ENCODE measurements at places on chromosomes 4 and X.

DNA sequence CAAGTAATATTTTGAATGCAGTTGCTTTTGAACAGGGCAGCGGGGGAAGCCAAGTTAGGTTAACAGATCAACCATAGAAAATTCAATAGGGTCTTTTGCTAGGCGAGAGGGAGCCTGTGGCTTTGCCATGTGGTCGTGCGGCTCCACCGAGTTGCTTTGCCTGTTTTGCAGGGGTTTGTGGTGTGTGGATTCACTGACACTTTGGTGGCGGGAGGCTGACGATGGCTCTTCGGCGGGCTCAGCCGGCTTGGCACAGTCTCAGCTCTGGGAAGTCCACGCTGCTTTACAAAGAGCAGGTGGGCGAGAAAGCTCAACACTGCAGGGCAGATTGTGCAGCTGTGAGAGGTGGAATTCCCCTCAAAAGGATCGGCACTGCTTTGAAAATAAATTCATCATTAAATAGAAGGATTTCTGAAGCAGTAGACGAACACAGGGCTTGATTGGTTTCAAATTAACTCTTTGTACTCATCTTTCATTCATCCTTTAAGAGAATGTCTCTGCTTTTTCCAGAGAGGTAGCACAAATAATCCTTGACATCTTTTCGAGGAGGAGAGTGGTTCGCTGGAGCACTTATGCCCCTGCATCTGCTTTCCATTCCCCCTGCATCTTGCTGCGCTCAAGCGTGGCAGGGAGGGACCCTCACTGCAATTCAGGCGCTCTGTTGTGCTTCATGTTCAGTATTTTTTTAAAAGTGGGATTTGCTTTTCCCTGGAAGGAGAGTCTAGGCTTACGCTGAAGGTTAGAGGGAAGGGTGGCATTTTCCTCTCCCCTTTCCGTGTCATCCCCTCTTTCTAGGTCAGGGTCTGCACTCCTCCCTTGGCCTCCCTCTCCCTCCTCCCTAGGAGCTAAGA lies 201.8 kb upstream of the LEF1 start:
- DNase-seq, result no peak

DNA sequence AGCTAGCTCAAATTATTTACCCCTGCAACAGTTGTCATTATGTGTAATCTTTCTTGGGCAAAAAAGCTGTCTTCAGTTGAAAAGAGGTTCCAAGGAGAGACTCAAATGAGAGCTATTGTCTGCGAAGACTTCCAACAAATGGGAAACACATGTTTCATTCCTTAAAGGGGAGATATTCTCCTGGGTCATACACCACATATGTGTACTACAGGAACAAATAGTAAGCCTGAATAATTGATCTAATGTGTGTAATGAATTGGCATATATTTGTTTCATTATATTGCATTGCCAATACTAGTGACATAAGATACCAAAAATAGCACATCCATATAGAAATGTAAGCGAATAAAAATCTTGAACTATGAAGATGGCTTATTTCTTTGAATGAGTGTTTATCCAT lies 950.9 kb upstream of the NDST4 start:
- DNase-seq, result no peak

DNA sequence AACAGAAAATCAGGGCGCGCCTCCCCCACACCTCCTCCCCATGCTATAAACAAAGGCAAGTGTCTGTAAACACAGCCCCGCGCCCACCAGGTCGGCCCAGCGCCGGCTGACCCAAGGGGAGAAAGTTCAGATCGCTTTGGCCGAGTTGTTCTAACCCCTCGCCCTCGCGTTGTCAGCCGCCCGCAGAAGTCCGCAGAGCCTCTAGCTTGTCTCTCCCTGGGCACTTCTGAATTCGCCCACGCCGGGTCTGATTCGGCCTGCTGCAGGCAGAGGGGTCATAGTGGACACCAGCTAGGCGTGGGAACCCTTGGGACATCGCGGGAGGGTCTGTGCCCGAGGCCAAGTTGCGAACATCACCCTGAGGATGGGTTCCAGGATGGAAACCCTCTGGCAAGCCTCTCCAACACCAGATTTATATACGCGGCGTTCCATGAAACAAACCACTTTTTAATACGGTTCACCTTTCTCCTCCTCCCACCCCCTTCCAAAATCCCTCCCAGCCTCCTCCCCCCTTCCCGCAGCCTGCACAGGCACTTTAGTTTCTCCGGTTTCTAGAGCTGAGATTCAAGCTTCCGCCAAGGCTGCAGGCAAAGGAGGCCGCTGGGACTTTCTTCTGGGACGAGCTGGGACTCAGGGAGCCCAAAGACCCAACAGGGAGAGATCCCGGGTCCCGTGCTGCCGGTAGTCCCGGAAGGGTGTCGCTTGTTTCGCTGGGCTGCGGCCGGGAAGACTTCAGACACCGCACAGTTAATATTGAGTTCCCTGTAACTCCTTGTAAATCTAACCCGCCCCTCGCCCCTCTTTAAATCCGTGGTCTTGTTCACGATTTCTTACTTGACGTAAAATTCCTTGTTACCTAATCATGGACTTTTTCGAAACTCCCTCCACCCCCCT lies 4.7 kb downstream of the HAND2 start:
- no peak for DNase-seq

GRCh38 chr4:48753159-48753558 lies 26.9 kb downstream of the FRYL start:
- DNase-seq, result no peak

DNA sequence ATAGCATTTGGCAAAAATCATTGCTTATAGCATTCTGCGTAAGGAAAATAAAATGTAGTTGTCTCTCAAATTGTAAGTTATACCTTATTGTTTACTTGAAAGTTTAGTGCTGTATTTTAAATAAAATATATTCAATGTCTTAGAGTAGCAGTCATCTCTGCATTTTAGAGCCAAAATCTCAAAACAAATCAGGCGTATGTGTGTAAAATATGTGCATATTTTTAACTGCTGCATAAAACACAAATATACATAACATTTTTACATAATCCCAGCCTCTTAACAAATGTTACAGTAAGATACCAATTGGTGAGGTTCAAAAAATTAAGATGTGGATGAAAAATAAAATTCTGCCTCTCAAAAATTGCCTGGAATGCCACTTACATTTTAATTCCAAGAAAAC lies 145.8 kb upstream of the AGA start:
- no peak for DNase-seq

DNA sequence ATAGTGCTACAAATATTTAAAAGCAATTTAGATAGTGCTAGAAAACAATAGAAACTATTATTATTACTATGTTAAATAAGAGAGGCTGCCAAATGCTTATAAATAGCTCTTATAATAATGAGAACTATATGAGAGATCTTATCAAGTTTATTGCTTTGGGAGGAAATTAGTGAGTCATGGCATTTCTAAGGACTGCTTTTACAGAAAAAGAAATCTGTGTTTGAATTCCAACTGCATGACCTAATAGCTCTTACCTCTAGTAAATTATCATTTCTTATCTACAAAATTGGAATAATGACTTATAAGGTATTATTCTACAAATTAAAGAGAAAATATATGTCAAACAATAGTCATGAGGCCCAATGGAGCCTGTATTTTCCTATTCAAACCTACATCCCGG lies 177.2 kb downstream of the GABRG1 start:
- DNase-seq, result no peak

GRCh38 chrX:9341291-9342201 lies 123.3 kb upstream of the TBL1X start:
- DNase-seq, result peak; percentile 66

GRCh38 chrX:108640817-108641216 lies 95.5 kb downstream of the IRS4 start:
- DNase-seq, result no peak

Data from psoas muscle (tissue), 8 donors.